ENCODE measurements at places on chromosomes 2 and 18. TPM values are rescaled to one million over a fixed set of nuclear protein-coding genes. Genes with fewer than 3 reads are reported as not detected.
A peak's percentile ranks its signal among the peaks of the same experiment; 100 is the strongest.

- no peak for DNase-seq
Observed at GRCh38 chr2:179165356-179166000, 99.2 kb downstream of the SESTD1 start.

- DNase-seq, result no peak
Observed at GRCh38 chr2:201151127-201151981, 31.6 kb upstream of the CASP10 start.

DNA sequence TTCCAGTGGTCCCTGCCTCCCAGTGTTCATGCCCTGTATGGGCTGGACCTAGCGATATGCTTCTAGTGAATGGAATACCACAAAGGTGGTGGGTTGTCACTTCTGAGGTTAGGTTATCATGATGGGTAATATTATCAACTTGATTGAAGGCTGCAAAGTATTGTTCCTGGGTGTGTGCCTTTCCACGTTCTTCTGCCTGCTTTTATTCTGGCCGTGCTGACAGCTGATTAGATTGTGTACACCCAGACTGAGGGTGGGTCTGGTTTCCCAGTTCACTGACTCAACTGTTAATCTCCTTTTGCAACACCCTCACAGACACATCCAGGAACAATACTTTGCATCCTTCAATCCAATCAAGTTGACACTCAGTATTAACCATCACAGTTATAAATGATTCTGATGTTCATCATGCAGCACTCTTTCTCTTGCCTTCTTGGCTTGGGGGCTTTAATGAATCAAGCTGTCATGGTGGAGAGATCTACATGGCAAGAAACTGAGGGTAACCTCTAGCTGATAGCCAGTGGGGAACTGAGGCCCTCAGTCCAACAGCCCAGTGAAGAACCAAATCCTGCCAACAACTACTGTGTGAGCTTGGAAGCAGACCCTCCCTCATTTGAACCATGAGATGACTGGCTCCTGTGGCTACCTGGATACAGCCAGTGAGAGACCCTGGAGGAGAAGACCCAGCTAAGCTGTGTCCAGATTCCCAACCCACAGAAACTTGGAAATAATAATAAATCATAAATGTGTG, 63.0 kb upstream of the CELF4 start:
- no peak for DNase-seq

- DNase-seq, result no peak
Observed at GRCh38 chr18:57333940-57334339, 18.4 kb upstream of the ST8SIA3 start.

TMEM37 gene
- total RNA-seq, result 6.1 TPM

GRCh38 chr2:75637568-75637967, 9.0 kb upstream of the MRPL19 start:
- no peak for DNase-seq

COA5 gene
- total RNA-seq, result 23.7 TPM

LBH gene
- total RNA-seq, result 14.6 TPM

IL37 gene
- not detected for total RNA-seq

- no peak for DNase-seq
Observed at GRCh38 chr2:109126501-109126860, 2.5 kb upstream of the SH3RF3 start.

MOGAT1 gene
- 0.47 TPM for total RNA-seq

GRCh38 chr2:238495422-238495821, 68.7 kb downstream of the ASB1 start:
- DNase-seq, result no peak

DNA sequence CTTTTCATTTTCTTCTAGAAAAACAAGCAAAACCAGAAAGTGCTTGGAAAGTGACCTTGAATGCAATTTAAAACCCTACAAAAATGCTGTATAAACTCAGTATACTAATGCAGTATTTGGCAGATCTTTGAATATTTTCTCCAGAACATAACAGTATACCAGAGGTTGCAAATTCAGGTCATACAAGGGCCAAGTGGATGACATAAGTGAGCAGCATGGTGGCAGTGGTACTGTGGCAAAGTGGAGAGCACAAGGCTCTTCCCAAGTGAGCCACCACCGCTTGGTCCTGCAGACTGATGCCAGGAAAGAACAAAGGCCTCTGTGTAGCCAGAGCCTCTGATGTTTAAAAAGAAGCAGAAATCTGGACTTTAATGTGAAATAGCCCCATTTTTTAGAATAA, 33.1 kb downstream of the METTL4 start:
- no peak for DNase-seq

EN1 gene
- not detected for total RNA-seq

GRCh38 chr2:37398990-37399389, 54.6 kb downstream of the QPCT start:
- no peak for DNase-seq

- DNase-seq, result no peak
Observed at GRCh38 chr18:63216516-63217311, 102.9 kb downstream of the BCL2 start.

GRCh38 chr2:34549710-34550345, 950.7 kb upstream of the FAM98A start:
- DNase-seq, result no peak

- peak; percentile 73 for DNase-seq
Observed at GRCh38 chr2:71510196-71510807, 56.9 kb downstream of the DYSF start.

- no peak for DNase-seq
Observed at GRCh38 chr2:209005371-209005770, 418.5 kb upstream of the MAP2 start.

- peak; percentile 54 for DNase-seq
Observed at GRCh38 chr18:76491776-76492668, 3.0 kb downstream of the ZNF516 start.

DNA sequence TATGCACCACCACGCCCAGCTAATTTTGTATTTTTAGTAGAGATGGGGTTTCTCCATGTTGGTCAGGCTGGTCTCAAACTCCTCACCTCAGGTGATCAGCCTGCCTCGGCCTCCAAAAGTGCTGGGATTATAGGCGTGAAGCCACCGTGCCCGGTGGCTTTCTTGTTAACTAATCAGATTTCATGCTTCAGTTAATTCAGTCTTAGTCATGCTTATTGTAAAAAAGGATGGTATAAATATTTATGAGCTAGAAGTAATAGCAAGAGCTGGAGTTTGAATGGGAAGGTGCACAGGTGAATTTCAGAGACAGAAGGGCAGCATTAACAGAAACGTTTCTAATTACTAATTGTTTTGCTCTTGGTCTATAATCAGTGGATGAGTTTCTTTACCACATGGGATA, 10.3 kb downstream of the GEMIN6 start:
- no peak for DNase-seq

GRCh38 chr18:23053776-23054457, 81.4 kb upstream of the CABLES1 start:
- DNase-seq, result no peak

DNA sequence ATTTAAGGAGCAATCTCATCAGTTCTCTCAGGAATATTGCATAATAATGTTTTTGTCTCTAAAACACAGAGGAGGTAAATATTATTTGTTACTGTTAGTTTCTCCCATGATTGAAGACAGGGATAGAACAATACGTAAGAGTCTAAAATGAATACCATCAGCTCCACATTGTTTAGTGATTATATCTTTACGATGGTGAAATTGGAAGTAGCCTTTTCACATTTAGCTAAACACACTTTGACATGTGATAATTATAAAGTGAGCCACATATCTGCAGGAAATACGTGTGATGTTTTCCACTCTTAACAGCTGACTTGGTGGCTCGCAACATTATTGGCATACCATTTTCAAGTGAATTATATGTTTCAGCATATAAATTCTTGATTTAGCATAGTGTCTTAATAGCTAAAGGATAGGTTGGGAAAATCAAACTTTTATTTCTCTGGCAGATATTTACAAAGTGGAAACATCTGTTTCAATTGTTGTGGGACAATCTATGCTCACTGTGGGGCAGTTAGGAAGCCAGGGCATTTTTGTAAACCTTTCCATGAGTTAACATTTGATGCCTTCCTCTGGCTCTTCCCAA, 208.1 kb upstream of the RASGRP3 start:
- DNase-seq, result no peak

PLGLB1 gene
- 0.41 TPM for total RNA-seq

RAB6C gene
- total RNA-seq, result not detected

PGAP1 gene
- total RNA-seq, result 7.9 TPM

DNA sequence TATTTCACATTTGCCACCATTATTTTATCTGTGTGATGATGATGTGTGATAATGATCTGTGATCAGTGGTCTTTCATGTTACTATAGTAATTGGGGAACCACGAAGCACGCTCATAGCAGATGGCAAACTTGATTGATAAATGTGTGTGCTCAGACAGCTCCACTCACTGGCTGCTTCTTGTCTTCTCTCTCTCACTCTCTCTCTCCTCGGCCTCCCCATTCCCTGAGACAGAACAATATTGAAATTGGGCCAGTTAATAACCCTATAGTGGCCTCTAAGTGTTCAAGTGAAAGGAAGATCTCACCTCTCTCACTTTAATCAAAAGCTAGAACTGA, 60.7 kb upstream of the RAPGEF4 start:
- no peak for DNase-seq
